ENCODE measurements at places on chromosomes 16 and 17.

DNA sequence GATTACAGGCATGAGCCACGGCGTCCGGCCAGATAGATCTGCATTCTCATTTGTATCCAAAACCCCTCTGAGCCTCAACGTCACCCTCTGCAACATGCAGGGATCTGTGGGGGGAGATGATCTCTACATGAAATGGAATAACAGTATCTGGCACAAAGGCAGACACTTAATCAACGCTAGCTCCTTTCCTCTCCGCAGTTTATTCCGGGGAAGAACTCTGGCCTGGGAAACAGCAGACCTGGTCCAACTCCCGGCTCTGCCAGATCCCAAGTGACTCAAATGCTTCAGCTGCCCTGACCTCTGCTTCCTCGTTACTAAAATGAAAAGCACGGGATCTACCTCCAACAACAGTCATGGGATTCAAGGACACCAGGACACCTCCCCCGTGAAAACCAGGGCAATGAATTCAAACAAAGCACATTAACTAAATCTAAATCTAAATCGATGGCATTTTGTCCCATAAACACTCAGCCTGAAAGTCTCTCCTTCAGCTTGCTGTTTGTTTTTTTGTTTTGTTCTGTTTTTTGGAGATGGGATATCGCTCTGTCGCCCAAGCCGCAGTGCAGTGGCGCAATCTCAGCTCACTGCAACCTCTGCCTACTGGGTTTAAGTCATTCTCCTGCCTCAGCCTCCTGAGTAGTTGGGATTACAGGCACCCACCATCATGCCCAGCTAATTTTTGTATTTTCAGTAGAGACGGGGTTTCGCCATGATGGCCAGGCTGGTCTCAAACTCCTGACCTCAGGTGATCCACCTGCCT is 78.2 kb downstream of the NXN start:
- DNase-seq: no peak

GRCh38 chr17:49456183-49456965 is 38.7 kb upstream of the NGFR start:
- no peak for DNase-seq

GRCh38 chr17:4852567-4853207 is 19.5 kb downstream of the MINK1 start:
- DNase-seq: no peak

GRCh38 chr16:57278494-57278893 is 6.0 kb downstream of the PLLP start:
- no peak for DNase-seq

DNA sequence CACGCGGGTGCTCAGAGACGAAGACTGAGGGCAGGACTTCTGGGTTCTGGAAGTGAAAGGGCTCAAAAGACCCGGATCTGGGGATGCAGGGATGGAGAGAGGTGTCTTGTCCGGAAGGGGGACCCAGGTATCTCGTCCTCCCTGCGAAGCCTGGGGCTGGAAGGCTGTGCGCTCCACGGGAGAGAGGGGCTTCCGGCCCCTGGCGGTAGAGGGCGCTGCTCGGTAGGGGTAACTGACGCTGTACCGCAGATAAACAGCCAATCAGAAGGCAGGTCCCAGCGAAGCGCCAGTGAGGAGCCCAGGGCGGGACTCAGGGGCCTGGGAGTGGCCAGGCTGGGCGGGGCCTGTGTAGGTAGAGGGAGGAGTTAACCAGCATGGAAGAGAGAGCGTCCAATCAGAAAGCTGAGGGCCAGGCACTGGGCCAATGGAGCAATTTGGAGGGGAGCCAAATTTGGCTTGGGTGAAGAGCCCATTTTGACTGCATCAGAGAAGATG is 804 bp downstream of the TGFB1I1 start:
- peak; percentile 96 for DNase-seq

GRCh38 chr17:44308320-44308818 is at the start of gene RUNDC3A:
TSS of gene RUNDC3A (plus strand) at chr17:44308601. CDS start at chr17:44308833, 232 bp downstream.
- DNase-seq: peak; percentile 86

GRCh38 chr16:3728424-3729160 is 11.3 kb upstream of the TRAP1 start:
- DNase-seq: no peak

DNA sequence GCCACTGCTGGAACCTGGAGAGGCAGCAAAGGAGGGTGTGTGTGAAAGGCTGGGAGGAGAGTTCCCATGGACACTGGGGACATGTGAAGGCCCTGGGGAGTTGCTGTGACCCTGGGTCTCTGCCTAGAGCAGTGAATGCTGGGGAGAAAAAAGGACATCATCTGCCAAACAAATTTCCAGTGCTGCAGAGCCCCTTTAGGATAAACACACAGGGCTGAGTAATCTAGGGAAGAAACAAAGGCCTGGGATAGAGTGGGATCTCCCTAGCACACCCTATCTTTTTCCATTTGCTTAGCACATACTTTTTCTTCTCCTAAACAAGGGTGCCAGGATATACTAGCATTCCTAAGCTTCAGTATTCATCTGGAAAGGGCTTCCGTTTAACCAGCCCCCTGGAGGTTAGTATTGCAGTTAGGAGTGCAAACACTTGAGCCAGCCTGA is 3.3 kb upstream of the HIGD1B start:
- no peak for DNase-seq

DNA sequence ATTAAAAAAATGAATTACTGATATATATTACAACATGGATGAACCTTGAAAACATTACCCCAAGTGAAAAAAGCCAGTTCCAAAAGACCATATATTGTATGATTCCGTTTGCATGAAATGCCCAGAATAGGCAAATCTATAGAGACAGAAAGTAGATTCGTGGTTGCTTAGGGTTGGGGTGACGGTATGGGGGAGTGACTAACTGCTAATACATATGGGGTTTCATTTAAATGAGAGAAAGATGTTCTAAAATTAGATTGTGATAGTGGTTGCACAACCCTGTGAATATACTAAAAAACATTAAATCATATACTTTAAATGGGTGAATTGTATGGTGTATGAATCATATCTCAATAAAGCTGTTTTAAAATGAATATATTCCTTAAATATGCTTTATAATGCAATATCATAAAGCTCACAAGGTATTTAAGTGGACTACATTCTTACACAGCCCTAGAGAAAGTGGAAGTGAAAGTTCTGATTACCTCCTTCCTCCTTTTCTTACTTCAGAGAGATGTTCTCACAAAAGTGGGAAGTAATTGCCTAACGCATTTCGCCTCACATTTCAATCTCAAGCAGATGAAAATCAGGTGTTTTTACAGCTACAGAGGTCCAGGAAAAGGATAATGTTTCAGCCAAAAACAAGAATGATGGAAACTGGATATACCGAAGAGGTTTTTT is 142.7 kb upstream of the GNAO1 start:
- DNase-seq: no peak

GRCh38 chr17:33968350-33969044 is 286.6 kb upstream of the CCL2 start:
- DNase-seq: no peak

DNA sequence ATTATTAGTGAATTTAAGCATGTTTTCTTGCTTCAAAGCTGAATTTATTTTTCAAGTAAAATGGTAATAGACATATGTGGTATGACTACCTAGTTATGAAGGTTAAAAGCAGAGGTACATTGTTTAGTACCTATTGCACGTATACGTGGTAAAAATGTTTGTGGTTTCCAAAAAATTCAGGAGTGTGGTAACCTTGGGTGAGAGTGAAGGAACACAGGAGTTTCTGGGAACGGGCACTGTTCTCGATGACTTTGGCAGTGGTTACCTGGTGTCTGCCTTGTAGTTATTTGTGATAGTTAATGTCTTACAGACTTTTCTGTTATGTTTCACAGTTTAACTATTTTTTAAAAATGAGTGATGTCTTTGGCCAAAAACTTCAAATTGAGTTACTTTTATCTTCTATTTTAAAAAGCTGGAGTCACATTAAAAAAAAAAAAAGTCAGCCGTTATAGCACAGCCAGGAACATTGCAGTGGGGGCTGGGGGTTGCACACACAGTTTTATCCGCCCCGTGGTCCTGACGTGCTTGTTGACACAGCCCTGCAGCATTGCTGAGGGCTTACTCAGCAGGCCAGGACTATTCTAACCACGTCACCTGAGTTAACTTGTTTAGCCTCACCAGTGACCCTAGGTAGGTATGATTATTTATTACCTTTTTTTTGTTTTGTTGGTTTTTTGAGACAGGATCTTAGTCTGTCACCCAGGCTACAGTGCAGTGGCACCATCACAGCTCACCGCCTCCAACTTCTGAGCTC is 10.9 kb downstream of the JPT2 start:
- DNase-seq: no peak

DNA sequence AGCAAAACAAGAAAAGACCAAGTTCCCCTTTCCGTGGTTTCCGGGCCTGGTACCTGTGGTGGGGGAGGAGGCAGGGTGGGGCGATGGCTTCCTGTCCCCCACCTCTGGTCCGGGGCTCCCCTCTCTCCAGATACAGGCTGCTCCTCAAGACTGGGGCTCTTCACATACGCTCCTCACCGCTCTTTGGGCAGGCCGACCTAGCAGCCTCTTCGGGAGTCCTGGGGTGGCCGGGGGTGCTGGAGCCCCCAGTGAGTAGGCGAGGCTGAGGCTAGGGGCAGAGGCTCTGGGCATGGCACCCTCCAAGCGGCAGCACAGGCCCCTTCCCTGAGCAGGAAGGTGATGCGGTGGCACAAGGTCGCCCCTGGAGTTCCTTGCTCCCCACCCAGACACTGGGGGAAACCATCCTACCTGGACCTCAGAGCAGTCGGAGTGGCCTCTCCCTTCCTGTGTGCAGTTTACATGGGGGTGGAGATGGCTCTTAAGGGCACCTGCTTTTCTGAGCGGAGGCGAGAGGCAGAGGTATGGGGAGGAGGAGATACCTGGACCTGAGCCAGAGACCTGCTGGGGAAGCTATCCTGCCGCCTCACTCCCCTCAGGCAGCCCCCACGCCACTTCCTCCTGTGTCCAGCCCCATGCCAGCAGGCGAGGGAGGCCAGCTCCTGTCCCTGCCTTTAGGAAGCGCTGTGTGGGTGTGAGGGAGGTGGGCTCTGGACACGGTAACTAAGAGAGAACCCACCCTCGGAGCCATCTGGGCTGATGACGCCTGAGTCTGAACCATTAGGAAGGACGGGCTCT is 891 bp downstream of the CORO1A start:
- peak; percentile 70 for DNase-seq

- no peak for DNase-seq
These were observed 173.1 kb downstream of the PARN start for GRCh38 chr16:14456793-14457481.

GRCh38 chr17:45672301-45672700 is 111.8 kb upstream of the CRHR1 start:
- no peak for DNase-seq

DNA sequence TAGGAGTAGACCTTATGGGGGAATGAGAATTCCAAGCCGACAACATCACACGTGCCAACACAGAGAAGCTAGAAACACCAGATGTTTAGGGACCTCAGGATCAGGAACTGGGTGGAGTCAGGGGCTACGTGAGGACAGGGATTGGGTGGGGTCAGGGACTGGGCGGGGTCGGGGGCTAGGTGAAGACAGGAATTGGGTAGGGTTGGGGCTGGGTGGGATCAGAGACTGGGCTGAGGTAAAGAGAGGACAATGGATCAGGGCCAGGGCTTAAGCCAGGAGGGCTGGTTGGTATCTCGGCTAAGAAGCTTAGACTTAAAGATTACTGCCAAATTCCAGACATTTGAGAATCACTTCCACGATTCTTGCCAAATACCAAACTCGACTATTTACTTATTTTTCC is 11.6 kb downstream of the TEKT5 start:
- DNase-seq: peak; percentile 53

GRCh38 chr17:79545251-79546005 is 65.4 kb downstream of the RBFOX3 start:
- DNase-seq: no peak

DNA sequence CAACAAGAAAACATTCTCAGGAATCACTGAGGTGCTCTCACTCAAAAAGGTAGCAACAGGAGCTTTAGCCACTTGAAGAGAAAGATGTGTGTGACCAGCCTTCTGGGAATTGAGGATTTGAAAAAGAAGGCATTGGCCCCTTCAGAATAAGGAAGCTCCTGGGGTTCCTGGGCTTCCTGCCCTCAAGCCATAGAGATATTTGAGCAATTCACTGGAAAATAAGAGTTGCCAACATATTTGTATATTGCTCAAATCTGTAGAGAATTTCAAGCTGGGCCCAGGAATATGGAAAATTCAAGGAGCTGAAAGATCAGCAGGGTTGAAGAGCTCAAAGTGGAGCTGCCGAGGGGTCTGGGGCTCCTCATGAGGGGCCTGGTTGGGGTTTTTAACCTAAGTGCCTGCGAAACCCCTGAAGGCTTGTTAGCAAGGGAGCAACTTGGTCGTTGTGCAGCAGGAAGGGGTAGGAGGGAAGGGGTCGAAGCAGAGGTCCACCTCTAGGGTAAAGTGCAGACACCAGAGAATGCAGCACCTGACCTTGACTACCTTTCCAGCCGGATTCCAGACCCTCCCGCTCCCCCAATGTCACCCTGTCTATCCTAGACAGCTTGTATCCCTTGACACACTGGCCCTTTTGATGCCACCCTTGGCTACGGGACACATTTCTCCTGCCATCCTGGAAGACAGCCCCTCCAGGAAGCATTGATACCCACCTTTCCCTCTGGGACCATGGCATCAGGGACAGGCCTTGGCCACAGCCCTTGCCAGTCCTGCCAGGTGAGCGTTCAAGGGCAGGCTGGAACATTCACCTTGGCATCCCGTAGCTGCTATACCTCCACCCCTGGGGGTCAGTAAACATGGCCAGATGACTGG is 67.6 kb upstream of the SREBF1 start:
- no peak for DNase-seq

GRCh38 chr17:16873174-16874035 is 98.5 kb downstream of the TNFRSF13B start:
- no peak for DNase-seq

- DNase-seq: no peak
These were observed 24.3 kb downstream of the KCNJ16 start for GRCh38 chr17:70099294-70099693.

- peak; percentile 41 for DNase-seq
These were observed 111.1 kb downstream of the GAS7 start for GRCh38 chr17:10087355-10087754.

DNA sequence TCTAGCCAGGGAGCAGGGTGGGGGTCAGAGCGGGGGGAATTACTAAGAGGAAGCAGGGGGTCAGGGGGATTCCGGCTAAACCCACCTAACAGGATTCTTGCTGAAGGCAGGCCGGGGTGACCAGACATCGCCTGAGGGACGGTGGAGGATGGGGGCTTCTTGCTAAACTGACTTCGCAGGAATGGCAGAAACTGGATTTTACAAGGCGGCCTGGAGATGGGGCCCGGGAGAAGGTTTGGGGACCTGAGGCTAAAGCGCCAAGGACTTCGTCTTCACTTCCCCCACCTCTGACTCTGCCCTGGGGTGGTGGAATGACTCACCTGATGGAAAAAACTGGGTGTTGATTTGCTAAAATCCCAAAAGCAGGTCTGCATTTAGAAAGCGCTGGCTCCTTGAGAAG is 23.5 kb downstream of the LGALS3BP start:
- no peak for DNase-seq
